Activated T-helper 9 cell treated with anti-CD3 and anti-CD28 coated beads, Interleukin-2, amount 50 U/mL, for 16 hours (primary cell): ENCODE measurements at places on chromosomes 3 and 15.

DNA sequence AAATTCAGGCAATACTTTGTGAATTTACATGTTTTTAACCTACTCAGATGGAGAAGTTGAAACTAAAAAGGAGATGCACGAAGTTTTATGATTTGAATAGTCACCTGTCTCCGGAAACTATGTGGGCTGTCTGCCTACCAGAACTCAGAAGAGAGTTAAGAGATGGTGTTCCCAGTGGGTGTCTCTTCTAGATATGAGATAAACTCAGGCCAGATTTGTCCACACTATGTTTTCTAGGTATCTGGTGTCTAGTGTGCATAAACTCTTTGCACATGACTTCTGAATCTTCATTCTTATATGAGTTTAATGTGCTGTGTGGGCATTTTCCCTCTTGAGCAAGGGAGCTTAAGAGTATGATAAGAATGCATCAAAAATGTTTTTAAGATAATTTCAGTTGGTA lies 222.8 kb downstream of the FOXP1 start:
- DNase-seq, result no peak

- DNase-seq, result no peak
Measured at GRCh38 chr3:181718987-181719911, 7.5 kb downstream of the SOX2 start.

- DNase-seq, result no peak
Measured at GRCh38 chr3:78610462-78611125, 1157.2 kb downstream of the ROBO1 start.

DNA sequence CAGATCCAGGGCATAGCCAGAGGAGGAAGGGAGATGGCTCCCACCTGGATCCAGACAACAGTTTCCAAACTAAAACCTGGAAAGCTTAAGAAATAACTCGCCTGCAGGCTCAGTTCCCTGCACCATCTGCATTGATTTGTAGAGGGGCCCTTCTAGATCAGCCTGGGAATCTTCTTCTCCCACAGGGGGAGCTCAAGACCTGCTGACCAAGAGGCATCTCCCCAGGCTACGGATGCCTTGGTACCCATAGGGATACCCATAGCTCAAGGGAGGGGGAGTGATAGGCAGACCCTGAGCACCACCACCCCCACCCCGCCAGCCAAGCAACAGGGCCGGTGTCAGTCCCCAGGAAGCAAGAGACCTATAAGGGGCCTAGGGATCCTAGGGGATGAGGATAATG lies 28.0 kb upstream of the DCLK3 start:
- DNase-seq, result no peak

DNA sequence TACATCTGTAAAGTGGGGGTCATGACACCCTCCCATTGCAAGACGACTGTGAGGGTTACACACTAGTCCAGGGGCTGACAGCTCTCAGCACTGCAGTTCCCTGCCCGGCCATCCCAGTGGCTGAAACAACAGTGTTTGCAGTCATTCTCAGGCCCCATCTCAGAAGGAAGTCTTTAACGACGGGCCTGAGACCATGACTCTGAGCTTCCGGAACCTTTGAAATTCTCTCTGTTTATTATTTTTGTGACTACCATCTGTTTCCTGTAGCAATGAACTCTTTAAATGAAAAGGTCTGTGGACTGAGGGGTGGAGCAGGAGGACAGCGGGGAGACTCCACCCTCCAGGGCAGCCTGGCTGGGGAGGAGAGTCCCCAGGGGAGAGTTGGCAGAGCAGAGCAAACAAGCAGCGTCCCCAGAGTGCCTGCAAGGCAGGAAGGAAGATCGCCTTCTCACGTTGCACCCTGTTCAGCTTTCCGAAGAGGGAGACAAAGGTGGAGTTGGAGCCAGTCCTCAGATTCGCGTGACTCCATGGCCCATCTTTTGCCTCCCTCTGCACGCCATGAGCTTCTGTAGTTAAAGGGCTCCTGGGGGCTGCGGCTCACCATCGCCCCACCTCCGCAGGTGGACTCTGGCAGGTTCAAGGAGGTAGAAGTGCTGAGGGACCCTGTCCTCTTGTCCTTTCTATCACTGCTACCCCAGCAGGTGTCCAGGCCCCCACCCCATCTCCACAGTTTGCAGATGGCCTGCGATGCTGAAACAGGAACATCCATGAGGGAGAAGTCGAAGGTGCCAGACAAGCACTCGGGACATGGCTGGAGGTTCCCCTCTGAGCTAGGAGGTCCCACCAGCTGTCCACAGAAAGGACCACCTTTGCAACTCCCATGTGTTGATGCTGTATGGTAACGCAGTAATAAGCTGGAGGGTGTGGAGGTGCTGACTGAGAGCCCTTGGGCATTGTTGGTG lies 525.8 kb upstream of the PROK2 start:
- DNase-seq, result no peak

- DNase-seq, result no peak
Measured at GRCh38 chr3:192129586-192129985, 597.8 kb downstream of the FGF12 start.

DNA sequence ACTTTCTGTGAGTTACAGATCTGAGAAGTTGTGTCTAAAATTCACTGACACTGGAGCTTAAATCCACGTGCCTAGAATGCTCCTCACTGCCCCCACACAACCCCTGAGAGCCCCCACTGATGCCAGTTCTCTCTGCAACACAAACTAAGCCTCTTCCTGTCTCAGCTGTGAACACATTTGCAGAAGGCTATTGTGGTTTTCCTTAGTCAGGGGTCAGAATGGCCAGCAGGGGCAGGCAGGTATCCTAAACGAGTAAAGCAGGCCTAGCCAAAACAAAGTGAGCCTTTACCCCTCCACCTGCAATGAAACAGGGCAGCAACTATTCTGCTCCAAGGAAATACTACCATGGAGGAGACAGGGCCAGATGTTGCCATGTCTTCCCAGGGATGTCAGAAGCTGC lies 78.6 kb downstream of the FHIT start:
- DNase-seq, result no peak

- no peak for DNase-seq
Measured at GRCh38 chr3:196643201-196643749, 3.8 kb downstream of the NRROS start.

- DNase-seq, result no peak
Measured at GRCh38 chr3:43031889-43032545, 52.9 kb downstream of the GASK1A start.

GRCh38 chr3:126147147-126147931 lies 33.0 kb downstream of the ALDH1L1 start:
- DNase-seq, result no peak

DNA sequence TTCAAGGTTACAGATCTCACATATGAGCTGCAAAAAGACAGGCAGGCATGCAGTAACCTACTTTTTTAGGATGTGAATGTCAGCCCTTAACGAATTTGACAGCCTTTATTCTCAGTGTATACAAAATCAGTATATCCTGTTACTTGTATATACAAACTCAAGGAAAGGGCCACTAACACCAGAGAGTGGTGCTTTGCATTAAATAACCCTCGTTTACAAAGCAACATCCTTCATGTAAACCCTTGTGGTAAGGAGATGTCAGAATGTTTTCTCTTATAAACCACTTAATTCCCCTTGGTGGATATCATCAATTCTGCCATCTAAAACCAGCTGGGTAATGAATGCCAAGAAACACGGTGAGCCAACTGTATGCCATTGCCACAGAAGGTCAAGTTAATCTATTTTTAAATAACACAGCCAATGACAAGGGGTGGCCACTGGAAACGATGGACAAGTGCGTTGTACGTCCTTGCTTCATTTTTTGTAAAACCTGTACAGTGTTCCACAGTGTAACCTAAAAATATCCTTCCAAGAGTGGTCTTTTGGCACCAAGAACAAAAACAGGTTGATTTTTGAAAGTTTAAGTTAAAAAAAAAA lies 7.5 kb downstream of the MAGI1 start:
- DNase-seq, result no peak

DNA sequence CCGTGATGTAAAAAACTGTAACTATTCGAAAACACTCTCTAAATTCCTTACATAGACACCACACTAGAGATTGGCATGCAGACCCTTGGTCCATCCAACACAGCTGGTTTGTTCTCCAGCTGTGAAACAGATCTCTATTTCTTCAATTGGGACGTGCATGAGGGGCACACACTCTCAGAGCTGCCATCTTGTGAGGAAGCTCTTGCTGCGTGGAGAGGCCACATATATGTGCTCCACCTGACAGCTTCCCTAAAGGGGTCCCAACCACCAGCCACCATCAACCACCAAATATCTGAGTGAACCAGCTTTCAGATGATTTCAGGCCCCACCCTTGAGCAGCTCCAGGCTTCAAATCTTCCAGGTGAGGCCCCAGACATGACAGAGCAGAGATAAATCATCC lies 25.6 kb downstream of the SSUH2 start:
- no peak for DNase-seq

DNA sequence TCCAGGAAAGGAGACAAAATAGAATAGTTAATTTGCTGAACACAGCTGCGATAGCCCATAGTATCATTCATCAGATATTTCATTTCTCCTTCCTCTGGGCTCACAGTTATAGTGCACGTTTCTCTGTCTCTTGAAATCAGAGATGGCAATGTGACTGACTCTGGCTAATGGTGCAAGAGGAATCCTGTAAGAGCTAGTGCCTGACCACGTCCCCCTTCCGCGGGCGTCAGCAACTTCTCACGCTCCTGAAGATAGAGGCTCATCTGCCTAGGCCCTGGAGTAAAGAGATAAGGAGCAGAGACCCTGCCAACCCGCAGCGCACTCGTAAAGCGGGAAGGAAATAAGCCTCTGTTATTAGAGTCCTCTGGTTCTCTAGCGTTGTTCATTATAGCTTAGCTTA lies 391.8 kb downstream of the VPS13C start:
- no peak for DNase-seq

DNA sequence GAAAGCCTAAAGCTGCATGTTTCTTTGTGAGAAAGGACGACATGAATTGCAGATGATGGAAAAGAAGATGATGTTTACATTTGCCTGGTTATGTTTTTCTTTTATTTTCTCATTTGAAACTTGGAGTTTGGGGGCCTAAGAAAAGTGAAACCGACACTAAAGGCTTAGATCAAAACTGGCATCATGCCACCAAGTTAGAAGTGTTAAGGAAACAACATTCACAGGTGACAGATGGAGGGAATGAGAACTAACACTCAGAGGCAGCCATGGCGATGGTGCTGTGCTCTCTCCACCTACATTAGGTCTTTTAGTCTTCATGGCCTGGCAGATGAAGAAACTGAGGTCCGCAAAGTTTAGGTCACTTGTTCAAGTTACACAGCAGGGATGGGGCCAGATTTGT lies 923.6 kb downstream of the TUSC7 start:
- no peak for DNase-seq

- no peak for DNase-seq
Measured at GRCh38 chr3:5012367-5012766, 33.1 kb downstream of the BHLHE40 start.

DNA sequence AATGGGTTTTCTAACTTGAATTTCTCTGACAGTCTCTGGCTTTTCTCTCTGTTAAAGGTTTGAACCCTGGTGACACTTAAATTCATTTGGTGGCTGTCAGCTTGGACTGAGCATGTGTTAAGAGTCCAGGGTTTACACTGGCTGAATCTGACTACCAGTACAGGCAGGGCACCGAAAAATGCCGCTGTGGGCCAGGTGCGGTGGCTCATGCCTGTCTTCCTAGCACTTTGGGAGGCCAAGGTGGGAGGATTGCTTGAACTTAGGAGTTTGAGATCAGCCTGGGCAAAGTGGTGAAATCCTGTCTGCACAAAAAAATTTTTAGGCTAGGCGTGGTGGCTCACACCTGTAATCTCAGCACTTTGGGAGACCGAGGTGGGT lies 1.8 kb downstream of the MANF start:
- no peak for DNase-seq

DNA sequence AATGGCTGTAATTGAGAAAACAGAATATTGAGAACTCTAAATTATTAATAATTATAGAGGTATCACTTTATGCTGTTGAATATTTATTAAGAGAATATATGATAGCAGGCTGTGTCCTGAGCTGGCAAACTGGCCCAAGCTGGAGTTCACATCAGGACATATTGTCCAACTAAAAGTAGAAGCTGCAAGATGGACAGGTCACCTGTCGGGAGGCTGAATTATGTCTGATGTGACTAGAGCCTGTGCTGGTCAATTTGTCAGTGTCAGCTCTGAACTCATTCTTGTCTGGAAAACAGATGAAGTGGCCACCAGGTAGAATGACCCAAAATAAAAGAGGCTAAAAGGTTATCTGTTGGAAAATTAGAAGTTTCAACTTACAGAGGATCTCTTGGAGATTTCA lies 392.2 kb downstream of the LRTM1 start:
- DNase-seq, result no peak

- DNase-seq, result no peak
Measured at GRCh38 chr15:90345857-90346256, 6.2 kb upstream of the ZNF774 start.

DNA sequence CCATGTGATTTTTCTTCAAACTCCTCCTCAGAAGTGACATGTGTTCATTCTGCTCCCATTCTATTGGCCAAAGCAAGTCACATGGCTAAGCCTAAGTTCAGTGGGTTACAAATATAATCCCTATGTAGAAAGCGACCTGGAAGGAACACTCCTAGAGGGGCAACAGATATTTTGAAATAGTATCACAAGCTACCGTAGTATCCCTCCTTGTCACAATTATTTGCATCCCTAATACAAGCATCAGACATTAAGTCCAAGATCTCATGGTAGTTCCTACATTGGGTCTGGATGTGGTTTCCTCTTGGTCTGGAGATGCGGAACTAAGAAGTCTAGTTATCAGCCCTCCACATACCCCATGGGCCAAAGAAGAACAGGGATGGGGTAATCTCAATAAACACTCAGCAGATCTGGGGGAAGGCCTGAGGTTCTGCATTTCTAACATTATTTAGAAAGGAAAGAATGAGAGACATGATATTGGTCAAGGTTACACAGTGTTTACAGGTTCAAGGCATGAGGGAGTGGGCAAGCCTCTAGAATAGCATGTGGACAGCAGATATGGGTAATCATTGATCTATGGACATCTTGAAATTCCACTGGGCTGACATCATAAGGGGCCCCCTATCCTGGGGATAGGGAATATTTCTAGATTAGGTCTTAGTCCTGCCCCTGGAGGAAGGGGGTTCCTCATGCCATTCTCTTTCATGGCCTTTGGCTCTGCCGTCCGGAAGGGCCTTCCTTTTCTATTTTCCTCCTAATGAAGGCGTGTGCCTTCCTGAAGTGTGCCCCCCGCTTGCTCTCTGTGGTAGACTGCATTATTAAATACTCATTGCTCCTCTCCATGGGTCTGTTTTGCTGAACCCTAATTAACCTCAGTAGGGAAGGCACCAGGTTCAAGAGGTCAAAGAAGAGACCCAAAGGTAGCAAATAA lies 17.8 kb upstream of the ABHD2 start:
- no peak for DNase-seq

DNA sequence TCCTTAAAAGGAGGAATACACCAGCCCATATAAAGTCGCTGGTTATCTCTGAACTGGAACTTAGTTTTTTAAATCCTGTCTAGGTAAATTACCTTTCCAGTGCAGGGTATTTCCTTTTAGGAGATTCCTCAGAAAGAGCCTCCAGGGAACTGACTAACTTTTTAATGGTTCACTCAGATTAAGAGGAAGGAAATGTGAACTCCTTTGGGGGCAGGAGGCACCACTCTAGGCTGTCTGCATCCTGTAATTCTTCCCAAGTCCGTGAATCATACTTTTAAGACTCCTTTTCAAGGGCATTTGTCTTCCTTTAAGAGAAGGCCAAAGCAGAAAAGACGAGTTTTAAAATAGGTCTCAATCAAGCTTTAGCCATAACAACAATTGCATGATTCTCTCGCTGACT lies 871.2 kb upstream of the NR2F2 start:
- DNase-seq, result no peak
